Right renal cortex interstitium (tissue), 3 donors: ENCODE measurements at places on chromosomes 1 and 21. TPM values are rescaled to one million over a fixed set of nuclear protein-coding genes. Genes with fewer than 3 reads are reported as not detected.

DNA sequence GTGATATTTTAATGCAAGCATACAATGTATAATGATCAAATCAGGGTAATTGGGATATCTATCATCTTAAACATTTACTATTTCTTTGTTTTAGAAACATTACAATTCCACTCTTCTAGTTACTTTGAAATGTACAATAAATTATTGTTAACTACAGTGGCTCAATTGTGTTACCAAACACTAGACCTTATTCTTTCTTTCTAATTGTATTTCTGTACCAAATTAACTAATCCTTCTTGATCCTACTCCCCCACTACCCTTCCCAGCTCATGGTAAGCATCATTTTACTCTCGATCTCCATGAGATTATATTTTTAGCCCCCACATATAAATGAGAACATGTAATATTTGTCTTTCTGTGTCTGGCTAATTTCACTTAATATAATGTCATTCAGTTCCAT lies 95.0 kb upstream of the MROH9 start:
- no peak for DNase-seq

DNA sequence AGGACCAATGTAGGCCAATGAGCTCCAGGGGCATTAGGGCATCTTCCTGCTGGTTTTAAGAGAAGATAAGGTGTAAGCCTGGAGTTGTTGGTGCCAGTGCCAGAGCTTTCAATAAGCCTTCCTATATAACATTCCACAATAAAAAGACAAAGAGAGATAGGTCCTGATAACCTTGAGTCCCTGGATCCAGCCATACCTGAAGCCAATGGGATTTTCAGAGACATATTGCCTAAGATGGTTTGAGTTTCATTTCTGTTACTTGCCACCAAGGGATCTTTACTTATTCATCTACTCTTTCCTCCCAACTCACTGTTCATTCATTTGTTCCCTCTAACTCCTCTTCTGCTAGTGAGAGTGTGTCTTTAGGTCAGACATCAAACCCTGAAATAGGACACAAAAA lies 68.8 kb upstream of the CAPZB start:
- DNase-seq = no peak

DNA sequence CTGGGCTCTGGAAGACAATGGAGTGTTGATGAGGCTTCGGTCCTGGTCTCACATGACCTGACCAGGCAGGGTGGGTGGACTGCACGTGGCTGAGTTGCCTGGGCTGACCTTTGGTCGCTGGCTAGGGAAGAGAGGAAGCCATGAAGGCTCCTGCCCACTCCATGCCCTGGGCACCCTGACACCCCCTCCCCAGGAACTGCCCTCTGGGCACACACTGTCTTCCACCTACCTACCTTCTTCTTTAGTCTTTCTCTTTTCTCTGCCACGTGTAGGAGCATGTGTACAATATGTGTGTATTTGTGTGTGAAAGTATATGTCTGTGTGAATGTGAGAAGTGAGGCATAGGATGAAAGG lies 15.1 kb downstream of the POU3F1 start:
- no peak for DNase-seq

DNA sequence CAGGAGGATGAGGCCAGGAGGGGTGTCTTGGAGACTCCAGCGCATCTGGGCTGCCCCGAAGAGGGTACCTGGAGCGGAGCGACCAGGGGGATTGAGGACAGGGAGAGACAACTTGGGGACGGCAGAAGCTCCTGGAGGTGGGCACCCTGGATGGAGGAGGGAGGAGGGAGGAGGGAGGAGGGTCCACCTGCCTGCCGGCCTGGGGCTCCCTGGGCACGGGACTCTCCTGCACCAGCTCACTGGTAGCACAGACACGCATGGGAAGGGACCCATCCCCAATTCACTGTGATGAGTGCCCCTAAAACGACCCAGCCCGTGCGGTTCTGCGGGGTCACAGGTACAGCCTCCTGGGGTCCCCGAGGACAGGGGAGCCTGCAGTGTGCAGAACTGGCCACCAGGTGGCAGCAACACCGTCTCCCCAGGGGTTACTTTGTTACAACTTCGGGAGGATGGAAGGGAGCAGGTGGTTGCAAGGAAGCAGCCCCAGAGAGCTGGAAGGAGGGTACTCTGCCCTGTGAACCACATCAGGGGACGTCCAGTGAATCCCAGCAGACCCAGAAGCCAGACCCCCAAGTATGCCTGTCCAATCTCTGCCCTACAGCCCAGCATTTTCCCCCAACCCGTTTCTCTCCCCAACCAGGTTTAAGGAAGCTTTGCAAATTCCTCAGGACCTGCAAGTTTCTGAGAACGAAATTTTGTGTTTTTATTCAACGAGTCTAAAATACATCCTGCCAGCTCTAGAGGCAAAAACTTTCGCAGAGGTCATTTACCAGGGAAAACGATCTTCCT lies 482.4 kb downstream of the NPHP4 start:
- peak; percentile 27 for DNase-seq

- DNase-seq = no peak
Observed at GRCh38 chr1:9127395-9128165, 1.3 kb downstream of the GPR157 start.

DNA sequence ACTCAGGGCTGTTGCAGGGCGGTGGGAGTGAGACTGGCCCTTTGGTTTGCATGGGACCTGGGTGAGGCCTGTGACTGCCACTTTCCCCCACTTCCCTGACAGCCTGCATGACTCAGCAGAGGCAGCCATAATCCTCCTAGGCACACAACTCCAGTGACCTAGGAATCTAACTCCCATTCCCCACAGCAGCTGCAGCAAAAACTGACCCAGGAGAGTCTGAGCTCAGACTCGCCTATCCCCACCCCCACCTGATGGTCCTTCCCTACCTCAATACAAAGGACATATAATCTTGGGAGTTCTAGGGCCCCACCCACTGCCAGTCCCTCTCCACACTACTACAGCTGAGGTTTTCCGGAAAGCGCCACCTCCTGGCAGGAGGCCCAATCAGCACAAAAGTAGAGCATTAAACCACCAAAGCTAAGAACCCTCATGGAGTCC lies 26.7 kb downstream of the NDC1 start:
- DNase-seq = no peak

DNA sequence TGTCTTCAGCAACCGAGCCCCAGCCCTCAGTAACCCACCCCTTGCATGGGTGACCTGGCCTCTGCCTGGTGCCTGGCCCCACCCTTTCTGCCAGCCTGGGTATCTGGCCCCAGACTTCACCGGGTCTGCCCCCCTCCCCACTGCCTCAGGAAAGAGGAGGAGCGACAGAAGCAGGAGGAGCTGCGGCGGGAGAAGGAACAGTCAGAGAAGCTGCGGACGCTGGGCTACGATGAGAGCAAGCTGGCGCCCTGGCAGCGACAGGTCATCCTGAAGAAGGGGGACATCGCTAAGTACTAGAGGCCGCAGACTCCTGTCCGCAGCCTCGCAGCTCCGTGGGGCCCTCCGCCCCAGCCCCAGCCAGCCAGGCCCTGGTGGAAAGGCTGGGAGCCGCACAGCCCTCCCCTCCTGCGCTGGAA lies 6.1 kb downstream of the TNFRSF25 start:
- no peak for DNase-seq

DNA sequence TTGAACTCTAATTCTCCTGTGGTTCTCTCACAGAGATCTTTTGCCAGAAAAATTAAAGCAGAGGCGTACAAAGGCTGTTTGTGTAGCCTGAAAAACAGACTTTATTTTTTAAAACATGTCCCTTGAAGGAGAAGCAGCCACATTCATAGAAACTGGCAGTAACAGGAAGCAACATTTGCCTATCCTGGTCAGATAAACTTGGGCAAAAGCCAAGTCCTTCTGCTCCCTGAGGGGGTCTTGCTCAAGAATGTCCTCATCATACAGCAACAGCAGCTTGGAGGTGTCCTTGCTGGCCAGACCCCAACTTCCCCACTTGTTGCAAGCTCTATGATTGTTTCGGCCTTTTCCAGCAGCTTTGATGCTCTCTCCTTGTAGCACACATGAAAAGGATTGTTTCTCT lies 36.3 kb downstream of the MSTO1 start:
- DNase-seq = no peak

- DNase-seq = no peak
Observed at GRCh38 chr1:247385283-247385682, 30.7 kb upstream of the NLRP3 start.

GRCh38 chr1:160981584-160982411 lies 27.2 kb upstream of the ITLN2 start:
- DNase-seq = no peak

GRCh38 chr1:7388488-7389185 lies 382.5 kb upstream of the VAMP3 start:
- DNase-seq = no peak

DNA sequence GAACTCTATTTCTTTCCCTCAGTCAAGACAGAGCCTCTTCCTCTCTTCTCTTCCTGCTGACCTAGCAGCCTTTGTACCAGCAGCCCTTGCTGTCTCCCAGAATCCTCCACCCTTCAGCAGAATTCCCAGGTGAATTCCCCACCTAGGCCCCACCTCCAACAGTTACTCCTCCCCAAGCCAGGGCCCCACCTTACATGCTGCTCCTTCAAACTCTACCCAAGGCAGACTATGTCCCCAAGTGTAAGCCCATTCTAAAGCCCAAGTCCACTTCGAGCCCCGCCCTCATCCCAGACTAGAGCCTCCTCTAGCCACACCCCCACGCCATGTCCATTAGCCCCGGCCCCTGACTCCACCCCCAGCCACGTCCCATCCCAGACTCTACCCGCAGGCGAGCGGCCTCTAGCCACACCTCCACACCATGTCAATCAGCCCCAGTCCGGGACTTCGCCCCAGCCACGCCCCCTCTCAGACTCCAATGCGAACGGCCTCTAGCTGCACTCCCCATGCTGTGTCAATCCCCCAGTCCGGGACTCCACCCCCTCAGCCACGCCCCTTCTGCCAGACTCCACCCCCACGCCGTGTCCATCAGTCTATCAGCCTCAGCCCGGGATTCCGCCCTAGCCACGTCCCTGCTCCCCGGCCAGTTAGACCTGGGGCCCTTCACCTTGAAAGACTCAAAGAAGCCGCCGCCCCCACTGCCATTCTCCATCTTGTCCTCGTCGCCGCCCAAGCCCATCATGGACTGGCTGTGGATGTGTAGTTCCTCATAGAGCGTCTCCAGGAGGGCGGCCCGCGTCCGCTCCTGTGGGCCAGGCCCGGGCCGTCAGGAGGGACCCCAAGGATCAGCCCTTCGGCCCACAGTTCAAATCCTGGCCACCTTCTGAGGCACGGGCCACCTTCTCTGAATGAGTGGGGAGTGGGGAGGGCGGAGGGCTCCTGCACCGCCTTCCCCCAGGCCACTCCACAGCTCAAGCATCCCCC lies 61.3 kb downstream of the RAP1GAP start:
- DNase-seq = no peak

- no peak for DNase-seq
Observed at GRCh38 chr1:115323366-115324004, 14.6 kb downstream of the NGF start.

- DNase-seq = no peak
Observed at GRCh38 chr1:32759997-32760623, 57.0 kb downstream of the YARS1 start.

GRCh38 chr1:215842905-215843304 lies 275.8 kb downstream of the KCTD3 start:
- DNase-seq = no peak

- DNase-seq = no peak
Observed at GRCh38 chr1:1371746-1372711, 3.0 kb downstream of the AURKAIP1 start.

- no peak for DNase-seq
Observed at GRCh38 chr1:12426030-12426429, 192.0 kb downstream of the DHRS3 start.

- DNase-seq = no peak
Observed at GRCh38 chr1:112904071-112904830, 51.7 kb downstream of the SLC16A1 start.

DNA sequence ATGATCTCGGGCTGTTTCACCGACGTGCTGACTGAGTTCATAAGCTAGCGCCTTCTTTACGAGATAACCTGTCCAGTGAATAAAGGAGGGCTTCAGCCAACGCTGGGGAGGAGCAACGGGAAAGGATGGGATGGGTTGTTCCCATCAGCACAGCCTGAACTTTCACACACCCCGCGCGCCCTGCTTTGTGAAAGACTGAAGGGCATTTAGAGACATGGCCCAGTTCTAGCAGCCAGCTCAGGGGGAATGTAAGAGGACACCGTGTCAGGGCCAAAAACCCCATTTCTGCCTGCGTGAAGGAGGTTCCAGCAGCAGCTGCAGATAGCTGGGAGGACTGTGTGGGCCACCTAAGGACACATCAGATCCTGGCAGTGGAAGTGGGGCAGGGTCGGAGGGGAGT lies 255.1 kb upstream of the RAB4A start:
- no peak for DNase-seq

DNA sequence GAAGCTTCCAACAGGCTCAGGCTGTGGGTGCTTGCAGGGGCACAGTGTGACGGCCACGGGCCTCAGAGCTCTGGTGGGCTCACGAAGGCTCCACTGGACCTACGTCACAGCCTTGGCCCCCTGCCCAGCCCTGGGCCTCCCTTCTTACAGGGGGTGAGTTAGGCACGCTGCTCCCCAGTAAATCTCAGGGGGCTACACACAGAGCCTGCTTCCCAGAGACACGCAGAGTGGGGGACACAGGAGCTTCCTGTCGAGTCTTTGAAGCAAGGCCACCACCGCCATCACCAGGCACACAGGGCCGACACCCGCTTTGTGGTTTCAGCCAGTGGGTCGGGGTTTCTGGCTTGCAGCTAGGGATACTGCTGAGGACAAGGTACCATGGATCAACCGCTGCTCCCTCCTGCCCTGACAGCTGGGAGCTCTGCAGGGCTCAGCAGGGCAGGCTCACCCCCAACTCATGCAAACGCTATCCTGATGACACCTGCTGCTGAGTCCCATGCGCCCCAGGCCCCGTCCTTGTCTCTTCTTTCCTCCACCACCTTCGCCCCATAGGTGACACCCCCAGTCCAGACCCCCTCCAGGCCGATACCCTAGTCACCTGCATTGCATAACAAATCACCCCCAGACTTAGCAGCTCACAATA lies 5.5 kb upstream of the CFAP410 start:
- no peak for DNase-seq

DNA sequence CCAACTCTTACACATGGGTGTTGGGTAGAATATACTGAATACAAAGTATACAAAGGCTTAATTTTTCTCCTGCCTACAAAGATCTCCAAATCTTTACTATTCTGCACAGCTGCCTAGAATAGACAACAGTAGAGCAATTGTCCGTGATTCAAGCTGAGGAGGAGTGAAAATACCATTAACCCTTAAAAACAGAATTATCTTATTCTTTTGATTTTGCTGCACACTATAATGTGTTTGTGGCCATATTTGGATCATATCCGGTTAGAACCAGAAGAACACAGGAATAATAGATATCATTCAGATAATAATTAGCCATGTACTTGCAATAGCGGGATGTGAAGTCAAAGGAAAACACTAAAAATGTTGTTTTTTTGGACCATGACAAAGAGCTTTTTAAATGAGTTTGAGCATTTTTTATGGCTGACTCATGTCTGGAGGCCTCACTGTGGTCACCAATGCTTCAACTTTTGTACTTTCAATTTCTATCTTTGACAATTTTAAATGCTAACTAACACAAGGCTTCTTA lies 197.6 kb upstream of the FOXD3 start:
- no peak for DNase-seq

Gene YTHDF2
- polyA plus RNA-seq = 104 TPM

Gene TTC34
- polyA plus RNA-seq = 0.72 TPM

Gene MRPL20
- 107 TPM for polyA plus RNA-seq

Gene FNDC10
- 2.2 TPM for polyA plus RNA-seq

Gene SLC45A1
- 2.8 TPM for polyA plus RNA-seq

Gene DIP2A
- 25.8 TPM for polyA plus RNA-seq

Gene ENO1
- 929 TPM for polyA plus RNA-seq

Gene OR2L2
- 0.07 TPM for polyA plus RNA-seq

Gene USF1
- polyA plus RNA-seq = 60.2 TPM

Gene FCRLB
- 3.3 TPM for polyA plus RNA-seq

Gene ZNF683
- polyA plus RNA-seq = not detected
